ENCODE measurements at places on chromosomes 5 and 9.

DNA sequence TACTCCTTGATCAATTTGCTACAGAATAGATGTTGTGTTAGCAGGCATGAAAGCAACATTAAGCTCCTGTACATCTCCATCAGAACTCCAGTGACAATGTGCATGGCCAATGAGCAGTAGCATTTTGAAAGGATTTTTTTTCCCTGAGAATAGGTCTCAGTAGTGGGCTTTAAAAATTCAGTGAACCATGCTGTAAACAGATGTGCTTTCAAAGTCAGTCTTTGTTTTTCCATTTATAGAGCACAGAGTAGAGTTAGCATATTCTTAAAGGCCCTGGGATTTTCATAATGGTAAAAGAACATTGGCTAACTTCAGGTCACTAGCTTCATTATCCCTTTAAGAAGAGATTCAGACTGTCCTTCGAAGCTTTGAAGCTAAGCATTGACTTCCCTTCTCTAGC lies 150.8 kb downstream of the VPS13A start:
- no peak for DNase-seq

- DNase-seq = no peak
Observed at GRCh38 chr5:132370181-132370970, 866 bp downstream of the SLC22A5 start.

- no peak for DNase-seq
Observed at GRCh38 chr9:3125602-3126405, 281.9 kb upstream of the PUM3 start.

GRCh38 chr5:36654564-36654963 lies 48.2 kb downstream of the SLC1A3 start:
- no peak for DNase-seq

GRCh38 chr5:168030912-168031311 lies 260.5 kb upstream of the WWC1 start:
- no peak for DNase-seq

- DNase-seq = no peak
Observed at GRCh38 chr9:1098551-1098950, 48.4 kb downstream of the DMRT2 start.

- no peak for DNase-seq
Observed at GRCh38 chr9:134227451-134228411, 63.4 kb upstream of the RNU6ATAC start.

DNA sequence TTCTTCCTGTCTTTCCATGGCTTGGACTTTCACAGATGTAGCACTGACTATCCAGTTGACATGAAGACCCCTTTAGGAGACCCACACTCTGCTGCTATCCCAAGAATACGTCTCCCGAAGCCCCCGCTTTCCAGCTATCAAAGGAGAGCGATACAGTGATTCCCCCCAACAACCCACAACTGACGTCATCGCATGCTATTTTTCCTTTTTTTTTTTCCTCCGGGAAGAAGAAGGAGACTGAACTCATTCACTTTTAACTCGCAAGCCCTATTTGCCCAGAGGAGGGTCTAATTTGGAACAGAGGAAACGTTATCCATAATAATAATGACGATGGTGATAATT lies 2.1 kb downstream of the PAPPA start:
- DNase-seq = no peak

DNA sequence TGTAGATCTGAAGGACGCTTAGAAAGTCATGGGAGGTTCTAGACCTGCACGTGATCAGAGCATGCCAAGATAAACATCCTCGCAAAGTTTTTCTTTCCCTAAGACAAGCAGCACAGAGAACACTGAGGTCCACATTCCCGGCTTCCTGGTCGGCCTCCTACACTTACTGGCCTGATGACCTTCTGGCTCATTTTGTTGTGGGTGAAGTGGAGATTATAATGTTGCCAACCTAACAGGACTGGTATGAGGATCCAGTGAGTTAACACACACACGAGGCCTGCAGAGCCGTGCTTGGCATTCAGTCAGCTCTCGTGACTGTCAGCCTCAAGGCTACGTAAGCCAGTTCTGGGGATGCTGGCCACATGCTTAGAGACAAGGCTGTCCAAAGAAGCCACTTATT lies 186.0 kb downstream of the TENT4A start:
- DNase-seq = no peak

DNA sequence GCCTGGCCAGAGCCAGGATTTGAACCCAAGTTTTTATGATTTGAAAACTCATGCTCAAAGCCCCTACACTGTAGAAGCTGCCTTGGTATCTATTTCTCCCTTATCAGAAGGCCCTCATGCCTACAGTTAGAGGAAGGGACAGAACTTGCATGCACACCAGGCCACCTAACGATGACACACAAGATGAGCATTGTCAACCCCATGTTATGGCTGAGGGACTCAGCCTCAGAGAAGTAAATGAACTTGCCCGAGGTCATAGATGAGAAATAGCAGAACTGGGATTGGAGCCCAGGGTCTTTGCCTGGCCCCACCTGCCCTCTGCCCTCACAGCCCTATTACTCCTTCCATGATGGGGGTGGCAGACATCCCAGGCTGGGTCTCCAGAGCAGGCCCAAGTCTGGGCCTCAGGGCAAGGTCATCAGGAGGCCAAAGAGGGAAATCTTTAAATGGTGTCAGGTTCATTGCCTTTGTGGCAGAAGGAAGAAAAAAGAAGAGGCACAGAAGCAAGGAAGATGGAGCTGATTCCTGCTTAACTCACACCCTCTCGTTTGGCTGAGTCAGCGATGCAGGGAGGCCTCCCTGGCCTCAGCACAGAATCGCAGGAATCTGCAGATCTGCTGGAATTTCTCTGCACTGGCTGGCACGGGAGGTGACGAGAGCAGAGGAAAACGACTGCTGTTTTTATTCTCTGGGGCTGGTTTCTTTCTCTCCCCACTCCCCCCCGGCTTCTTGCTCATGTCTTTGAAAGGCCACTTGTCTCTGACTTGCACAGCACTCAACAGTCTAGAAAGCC lies 20.6 kb upstream of the CRB2 start:
- DNase-seq = no peak

DNA sequence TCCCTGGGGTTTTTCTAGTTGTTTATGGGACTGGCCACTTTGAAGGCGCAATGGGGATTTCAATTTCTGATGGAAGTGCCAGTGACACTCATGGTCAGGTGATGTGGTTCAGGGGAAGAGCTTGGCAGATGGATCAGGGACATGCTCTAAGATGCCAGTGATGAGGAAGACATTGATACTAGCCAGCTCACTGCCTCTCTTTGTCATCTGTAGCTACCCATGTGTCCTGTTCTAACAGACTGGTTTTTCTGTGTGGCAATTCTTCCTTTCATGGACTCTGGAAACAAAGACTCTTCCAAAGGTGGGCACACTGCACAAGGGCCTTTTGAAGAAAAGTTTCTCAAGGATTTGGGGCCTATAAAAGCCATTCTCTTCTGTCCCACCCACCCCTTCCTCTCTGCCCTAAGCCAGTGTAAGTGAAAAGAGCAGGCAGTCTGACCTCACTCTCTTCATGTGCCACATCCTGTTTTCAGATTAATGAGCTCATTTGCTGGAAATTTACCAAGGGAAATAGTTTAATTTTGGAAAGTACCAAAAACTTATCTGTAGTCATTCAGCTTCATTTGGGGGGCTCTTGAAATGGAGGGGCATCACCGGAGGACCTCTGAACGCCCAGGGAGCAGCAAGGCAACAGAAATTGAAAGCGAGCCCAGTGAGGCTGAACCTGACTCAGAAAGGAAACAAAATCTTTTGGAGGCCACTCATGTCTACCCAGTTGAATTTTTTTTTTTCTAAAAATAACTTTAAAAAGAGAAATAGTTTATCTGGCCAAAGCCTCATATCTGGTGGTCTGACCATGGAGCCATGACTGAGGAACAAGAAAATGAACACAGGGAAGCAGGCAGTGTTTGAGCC lies 4.9 kb upstream of the TRAF1 start:
- peak; percentile 82 for DNase-seq

DNA sequence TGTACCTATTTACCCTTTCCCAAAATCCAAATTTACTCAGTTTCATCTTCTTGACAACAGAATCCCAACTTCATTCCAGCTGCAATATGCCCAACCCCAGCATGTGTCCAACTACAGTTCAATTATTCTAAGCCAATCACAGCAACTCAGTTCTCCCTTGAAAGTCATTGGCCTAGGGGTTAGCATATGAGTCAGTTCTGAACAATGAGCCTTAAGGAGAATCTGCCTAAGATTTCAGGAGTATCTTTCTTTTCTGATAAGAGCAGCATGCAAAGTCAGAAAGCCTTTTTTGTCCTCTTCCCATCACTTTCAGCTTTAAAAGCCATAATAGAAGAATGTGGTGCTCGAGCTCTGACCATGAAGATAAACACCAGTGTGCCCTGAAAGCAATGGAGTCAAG lies 44.4 kb upstream of the RASGRF2 start:
- DNase-seq = no peak

DNA sequence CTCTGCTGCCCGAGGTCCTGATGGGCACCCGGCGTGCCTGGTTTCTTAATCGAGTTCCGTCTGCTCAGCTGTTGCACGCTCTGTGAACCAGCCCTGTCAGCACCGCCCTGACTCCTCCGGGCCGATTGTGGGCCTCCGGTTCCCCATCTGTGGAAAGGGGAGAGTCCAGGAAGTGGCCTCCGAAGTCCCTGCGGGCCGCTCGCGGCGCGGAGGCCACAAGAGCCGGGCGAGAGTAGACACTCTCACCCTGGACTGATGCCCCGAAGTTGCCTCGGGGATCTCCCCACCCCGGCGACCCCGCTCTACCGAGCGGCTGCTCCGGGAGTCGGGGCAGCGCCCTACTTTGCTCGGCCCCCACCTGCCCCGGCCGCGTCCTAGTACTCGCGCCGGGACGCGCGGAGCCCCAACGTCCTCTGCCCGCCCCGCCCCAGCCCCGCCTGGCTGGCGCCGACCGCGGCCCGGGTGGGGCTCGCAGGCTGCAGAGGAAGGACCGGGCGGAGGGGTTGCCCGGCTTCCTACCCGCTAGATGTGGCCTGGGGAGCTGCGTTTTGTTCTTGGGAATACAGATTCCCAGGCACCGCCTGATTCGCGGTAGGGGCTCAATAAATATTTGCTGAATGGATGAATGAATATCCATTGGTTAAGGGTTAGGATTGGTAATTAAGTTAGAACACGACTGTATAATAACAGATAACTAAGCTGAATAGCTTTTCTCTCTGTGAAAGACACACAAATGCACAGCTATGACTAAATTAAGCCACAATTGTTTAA lies 935 bp upstream of the ZNF367 start:
- DNase-seq = peak; percentile 46

DNA sequence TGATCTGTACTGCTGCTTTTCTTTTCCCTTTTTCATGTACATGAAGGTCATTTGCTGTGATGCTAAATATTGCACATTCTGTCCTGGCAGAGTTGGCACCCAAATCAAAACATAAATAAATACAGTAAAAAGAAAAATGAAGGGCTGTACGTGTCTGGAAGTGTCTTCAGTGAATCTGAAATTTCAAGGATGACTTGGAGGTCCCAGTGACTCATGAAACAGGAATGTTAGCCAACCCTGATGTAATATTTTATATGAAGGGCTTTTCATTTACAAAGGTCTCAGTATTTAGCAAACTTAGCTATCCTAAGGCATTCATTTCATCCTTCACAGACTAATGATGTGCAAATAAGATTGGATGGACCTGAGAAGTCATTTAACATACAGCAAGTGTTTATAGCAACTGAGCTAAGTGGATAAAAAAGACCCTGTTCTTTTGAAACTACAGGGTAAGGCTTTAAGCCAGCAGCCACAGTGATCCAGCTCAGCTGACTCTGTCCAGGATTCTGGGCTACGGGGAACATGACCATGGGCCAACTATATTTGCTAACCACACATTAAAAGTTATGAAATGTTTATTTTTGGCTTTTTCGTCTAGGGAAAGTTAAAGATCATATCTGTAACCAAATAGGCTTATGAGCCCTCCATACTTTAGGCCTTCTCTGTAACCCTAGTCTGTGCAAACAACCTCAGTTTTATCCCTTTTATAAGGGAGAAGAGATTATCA lies 104.0 kb upstream of the DMRTA1 start:
- no peak for DNase-seq

DNA sequence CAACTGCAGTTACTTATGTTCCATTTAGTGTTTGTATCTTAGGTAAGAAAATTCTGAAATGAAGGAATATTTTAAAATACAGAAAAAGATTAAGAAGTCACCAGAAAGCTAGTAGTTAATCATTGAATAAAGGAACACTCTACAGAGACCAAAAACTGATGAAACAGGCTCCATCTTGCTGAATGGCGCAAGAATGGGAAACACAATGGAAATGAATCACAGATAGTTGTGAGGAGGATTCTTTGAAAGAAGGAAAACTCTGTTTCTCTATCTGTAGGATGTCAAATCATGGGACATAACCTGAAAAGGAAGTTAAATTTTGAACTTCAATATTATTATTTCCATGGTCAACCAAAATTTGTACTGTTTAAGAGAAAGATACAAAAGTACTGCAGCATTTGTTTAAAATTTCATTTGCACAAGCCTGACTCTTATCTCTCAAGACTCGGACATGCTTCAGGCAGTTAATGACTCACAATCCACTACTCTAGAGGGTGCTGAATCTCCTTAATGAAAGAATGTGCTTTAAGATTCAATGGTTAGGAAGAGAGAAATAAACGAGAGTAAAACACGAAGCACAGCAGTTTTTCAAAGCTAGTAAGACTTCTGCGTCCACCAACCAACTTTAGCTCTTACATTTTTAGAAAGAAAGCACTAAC lies 1064.4 kb upstream of the DMAC1 start:
- DNase-seq = no peak

- DNase-seq = no peak
Observed at GRCh38 chr5:51385216-51385615, 2.0 kb downstream of the ISL1 start.

- peak; percentile 19 for DNase-seq
Observed at GRCh38 chr9:114155995-114156656, 789 bp downstream of the COL27A1 start.

DNA sequence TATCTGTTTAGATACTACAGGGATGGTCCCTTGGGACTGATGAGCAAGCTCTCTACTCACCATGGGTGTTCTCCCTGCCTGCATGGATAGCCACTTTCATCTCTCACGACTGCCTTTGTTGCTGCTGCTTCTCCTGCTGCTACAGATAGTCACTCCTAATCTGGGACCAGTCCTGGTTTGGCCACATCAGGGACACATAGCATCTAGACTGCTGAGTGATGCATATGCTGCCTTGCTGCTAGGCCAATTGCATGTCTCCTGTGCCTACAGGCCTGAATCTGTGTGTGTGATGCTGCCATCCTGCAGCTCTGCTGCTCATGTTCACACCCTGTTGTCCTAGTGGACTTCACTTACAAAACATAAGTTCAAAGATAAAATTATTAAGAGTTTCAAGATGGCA lies 297.1 kb downstream of the HCN1 start:
- DNase-seq = no peak

DNA sequence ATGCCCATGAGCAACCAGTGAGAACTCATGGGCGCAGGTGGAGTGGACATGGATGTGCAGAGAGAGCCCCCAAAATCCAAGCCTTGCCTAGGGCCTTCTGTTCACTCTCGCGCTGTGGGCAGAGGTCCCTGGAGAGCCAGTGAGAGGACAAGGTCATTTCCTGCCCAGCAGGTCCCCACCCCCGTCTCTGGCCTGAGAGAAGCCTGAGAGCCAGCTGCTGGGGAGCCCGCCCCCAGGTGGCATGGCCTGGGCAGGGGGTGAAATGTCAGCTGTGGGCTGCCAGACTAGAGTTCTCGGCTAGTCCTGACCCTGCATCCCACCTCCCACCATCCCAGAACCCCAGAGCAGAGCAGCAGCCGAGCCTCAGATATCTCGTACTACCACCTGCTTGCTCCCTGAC lies 85.3 kb downstream of the BARX1 start:
- DNase-seq = no peak

- no peak for DNase-seq
Observed at GRCh38 chr5:178674334-178674733, 47.5 kb upstream of the CLK4 start.

GRCh38 chr5:75340714-75341478 lies 3.9 kb downstream of the HMGCR start:
- DNase-seq = no peak

GRCh38 chr5:154543380-154543779 lies 65.4 kb upstream of the HAND1 start:
- no peak for DNase-seq

All from CD4-positive, alpha-beta T cell treated with Interleukin-6 at 100 ng/mL for 8 hours (primary cell).